NCI-H1417 treated with DMSO at 0.1 percent for 48 hours (cell line): ENCODE measurements at places on chromosomes 7 and 10.

DNA sequence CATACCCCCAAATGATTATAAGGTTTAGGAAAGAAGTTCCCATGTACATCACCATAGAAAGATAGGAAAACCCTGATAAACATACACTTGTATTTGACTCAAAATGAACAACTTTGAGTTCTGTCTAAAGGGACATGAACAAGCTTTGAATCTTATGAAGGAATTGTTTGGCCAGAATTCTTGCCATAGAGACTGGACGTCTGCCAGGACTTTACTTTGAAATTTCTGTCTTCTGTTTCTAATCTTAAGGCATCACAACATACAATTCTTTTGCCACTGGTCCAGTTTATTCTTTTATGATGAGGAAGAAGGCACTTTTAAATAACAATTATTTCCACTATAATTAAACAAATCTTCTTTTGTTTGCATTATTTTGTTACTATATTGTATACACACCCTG, 26.2 kb upstream of the CYP26C1 start:
- DNase-seq = no peak

DNA sequence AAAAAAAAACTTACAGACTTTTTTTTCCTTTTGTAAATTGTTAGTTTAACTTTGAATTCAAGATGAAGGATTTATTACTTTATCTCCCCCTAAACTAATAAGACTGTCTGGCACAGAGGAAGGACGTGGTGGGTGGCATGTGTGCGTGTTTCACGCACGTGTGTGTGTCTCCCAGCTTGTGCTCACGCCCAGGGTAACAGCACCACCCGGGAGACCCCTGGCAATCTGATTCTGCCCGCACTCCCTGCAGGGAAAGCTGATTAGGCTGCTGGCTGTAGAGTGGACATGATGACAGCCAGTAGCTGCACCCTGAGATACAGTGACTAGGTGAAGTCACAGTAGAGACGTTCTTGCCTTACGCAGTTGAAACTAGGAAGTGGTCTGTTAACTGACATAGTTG, 25.3 kb downstream of the WIPI2 start:
- no peak for DNase-seq

DNA sequence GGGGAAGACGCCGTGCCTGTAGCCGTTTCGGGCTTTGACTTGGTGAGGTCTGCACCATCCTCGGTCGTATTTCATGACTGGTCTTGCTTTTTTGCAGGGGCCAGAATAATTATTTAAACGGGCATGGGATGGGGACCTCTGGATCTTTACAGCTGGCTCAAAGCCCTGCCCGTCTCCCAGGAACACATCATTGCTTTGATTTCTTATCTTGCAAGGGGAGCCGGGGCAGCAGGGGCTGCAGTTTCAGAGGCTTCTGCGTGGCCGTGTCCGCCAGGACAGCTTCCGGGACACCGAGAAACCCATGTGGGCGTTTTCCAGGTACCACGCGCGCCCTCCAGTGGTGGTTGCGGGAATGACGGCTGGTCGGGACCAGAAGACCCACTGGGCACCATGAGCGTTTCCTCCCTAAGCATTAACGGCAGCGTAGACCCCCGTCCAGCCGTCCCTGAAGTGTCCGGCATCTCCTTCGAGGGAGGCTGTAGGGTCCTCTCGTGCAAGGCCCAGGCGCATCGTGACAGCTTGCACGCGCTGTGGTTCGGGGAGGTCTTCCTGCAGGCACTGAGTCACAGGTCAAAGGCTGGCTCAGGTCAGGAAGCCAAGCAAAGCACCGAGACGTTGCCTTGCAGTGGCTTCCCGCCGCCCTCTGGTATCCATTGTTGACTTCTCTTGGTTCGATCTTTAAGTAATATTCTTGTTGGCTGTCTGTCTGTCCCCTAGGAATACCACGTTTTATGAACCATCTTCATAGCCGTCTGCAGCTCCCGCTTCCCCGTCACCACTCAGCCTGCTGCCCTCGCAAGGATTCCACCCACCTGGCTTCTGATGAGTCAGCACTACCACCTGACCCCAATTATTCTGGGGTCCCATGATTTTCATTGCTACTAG, 16.2 kb upstream of the ZFAND2A start:
- DNase-seq = peak; percentile 2

GRCh38 chr10:114359041-114359952, 45.0 kb downstream of the AFAP1L2 start:
- DNase-seq = no peak

DNA sequence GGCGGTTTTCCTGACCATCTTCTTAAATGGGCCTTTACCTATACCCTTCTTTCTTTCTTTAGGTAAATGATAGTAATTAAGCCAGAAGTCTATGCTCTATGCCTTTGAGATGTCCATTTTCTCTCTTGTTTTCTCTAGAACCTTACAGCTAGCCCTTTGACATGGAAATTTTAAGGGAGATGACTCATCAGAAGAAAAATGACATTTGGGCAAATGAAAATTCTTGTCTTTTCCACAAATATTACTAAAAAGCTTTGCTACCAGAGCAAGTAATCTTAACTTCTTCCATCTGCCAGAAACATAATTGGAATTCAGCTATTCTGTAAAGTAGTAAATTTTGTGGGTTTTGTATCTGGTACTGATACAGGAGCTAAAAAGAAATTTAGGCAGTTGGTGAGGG, 59.5 kb downstream of the CCDC3 start:
- no peak for DNase-seq
